B cell (primary cell): ENCODE measurements at places on chromosomes 2 and 18.
A peak's percentile ranks its signal among the peaks of the same experiment; 100 is the strongest.

DNA sequence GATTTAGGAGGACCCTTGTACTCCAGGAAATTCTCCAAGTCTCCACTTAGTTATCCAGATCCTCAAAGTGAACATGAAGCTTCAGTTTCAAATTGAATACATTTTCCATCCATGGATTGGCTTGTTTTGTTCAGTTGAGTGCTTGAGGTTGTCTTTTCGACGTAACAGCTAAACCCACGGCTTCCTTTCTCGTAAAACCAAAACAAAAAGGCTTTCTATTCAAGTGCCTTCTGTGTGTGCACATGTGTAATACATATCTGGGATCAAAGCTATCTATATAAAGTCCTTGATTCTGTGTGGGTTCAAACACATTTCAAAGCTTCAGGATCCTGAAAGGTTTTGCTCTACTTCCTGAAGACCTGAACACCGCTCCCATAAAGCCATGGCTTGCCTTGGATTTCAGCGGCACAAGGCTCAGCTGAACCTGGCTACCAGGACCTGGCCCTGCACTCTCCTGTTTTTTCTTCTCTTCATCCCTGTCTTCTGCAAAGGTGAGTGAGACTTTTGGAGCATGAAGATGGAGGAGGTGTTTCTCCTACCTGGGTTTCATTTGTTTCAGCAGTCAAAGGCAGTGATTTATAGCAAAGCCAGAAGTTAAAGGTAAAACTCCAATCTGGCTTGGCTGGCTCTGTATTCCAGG, at the start of gene CTLA4:
TSS of gene CTLA4 (plus strand) at position 211 of the 640 bp plus-strand sequence. CDS start at position 383, 172 bp downstream.
- no peak for DNase-seq

DNA sequence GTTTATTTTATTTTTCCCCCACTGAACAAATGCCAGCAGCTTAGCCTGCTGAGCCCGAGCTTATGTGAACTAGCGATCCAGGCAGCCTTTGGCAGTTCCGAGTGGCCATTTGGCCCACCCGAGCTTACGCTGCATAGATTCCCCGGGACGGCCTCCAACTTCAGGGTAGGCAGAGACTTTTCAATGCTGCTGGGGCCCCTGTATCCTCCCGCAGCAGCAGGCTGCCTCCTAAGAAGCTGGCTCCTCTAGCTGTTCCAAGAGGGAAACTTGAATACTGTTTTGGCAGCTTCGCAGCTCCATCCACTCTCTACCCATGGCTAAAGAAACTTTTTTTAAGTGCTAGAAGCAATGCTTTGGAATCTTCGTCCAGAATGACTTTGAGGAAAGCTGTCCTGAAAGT, 295.2 kb downstream of the SS18 start:
- no peak for DNase-seq

DNA sequence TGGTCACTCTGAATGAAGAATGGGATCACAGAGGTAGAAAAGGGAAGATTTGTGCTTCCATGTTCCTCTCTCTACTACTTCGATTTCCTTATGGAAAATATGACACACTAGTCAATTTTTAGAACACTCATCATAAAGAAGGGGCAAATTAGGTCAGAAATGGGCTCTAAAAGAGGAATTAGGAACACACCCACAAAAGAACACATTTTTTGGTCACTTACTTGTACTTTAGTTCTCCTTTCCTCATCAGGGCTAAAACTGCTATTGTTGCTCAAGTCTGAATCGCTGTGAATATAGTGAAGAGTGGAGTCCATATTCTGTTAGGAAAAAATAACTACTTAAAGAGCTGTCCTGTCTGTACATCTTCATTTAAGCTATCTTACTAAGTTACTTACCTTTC, 52.6 kb downstream of the PPP4R1 start:
- no peak for DNase-seq

DNA sequence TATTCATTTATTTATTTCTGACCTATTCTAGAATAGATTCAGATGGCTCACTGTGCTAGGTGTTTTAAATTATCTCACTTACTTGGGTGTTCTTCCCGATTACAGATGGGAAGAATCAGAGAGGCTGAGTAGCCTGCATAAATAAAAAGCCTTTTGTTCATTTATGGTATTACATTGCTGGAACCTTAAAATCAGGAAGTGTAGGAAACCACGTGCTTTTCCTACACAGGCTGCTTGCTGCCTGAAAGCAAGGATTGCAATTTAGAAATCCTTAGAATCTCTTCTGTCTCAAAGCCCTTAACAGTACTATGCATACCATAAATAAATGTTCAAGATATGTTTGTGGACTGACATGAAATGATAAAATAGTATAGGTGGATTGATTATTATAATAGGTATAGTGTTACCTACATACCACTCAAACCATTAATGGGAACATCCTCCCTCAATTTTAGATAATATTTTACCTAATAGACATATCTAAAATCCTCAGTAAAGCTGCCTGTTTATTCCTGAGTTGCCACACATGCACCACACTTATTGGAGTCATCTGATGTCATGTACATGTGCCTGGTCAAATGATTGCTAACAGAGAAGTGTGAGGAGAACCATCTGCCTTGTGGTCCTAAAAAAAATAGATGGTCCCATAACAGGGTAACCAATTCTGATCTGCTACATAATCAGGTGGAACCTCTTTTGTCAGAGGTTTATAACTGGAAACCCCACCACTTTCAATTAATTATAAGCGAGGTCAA, 73.5 kb upstream of the C2orf15 start:
- DNase-seq: no peak

GRCh38 chr2:198289811-198290210, 485.4 kb downstream of the PLCL1 start:
- no peak for DNase-seq

- no peak for DNase-seq
These were observed 36.1 kb upstream of the CAB39 start for GRCh38 chr2:230676546-230676945.

DNA sequence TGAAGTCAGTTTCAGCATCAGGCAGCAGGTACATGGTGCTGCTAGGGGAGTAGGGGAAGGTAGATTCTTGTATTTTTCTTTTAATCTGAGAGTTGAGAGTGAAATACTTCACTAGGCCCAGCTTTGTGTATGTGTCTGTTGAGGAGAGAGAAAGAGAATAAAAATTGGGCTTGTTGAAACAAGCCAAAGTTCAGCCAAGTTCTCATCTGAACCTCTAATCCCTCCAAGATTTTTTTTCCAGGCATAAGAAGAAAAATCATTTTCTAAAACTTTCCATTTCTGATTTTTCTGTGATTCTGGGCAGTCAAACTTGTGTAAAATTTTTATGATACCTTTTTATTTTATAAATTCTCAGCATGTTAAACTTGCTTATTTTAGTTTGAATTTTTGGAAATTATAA, 55.6 kb downstream of the PTPRM start:
- no peak for DNase-seq

GRCh38 chr18:13577781-13578180, 148.6 kb downstream of the FAM210A start:
- DNase-seq: no peak

GRCh38 chr2:200081236-200081635, 125.9 kb downstream of the MAIP1 start:
- no peak for DNase-seq

DNA sequence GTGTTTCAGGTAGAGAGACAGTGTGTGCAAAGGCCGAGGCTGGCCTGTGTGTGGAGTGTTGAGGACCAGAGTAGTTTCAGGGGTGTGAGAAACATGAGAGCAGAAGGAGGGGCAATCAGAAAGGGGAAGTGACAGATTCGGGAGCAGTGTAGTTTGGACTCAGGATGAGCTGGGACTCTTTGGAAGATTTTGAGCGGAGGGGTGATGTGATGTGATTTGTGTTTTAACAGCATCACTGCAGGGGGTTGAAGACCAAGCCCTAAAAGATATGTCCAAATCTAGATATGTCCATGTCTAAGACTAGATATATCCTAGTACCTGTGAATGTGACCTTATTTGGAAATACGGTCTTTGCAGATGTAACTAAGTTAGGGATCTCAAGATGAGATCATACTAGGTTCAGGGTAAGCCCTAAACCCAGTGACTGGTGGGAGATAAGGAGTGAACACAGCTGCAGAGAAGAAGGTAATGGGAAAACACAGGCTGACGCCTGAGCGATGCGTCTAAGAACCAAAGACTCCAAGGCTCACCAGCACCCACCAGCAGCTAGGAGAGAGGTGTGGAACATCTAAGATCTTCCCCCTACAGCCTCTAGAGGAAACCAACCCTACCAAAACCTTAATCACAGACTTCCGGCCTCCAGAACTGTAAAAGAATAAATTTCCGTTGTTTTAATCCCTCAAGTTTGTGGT, 38.5 kb upstream of the MYO3B start:
- DNase-seq: no peak

DNA sequence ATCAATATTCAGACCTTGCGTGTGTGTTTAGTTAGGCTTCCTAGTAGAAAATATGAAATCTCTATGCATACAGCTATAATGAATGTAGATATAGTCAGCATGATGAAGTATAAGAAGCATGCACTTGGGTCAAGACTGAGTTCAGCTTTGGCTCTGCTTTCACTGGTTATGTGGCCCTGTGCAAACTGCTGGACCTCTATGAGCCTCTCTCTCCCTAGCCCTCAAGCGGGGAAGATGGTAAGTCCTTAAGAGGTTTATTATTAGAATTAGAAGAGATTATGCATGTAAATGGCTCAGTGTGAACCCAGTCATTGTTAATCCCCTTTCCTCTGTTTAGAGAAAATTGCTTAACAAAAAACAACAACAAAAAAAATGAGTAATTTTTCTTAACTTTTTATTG, 178.8 kb upstream of the NXPH2 start:
- no peak for DNase-seq

GRCh38 chr2:204585930-204586329, 40.7 kb downstream of the PARD3B start:
- no peak for DNase-seq

DNA sequence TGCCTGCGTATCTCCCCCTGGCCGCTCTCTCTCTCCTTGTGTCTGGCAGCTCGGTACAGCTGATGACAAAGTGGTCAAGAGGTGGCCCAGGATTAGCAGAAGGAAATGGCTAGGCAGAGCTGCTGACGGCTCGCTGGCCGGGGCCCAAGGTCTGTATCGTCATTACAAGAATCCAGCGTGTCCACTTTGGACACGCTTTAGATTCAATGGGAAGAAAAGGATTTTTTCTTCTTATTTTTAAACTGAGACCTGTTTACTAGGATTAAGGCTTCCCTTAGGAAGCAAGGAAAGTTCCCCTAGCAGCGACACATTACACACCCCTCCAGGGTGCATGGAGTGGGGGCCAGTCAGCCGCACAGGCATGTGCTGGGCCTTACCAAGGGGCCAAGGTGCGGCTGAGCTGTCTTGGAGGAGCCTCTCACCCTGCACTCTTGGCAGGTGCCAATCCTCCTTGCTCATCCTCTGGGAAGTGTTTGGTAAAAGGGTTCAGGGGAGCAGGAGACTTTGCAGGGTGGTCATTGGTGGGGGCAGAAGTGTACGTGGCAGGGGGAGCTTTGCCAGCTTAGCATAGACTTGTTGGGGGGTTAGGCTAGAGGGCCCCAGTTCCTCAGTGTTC, 76.8 kb downstream of the POLR1A start:
- no peak for DNase-seq

GRCh38 chr2:107248932-107249331, 363.0 kb upstream of the ST6GAL2 start:
- no peak for DNase-seq

DNA sequence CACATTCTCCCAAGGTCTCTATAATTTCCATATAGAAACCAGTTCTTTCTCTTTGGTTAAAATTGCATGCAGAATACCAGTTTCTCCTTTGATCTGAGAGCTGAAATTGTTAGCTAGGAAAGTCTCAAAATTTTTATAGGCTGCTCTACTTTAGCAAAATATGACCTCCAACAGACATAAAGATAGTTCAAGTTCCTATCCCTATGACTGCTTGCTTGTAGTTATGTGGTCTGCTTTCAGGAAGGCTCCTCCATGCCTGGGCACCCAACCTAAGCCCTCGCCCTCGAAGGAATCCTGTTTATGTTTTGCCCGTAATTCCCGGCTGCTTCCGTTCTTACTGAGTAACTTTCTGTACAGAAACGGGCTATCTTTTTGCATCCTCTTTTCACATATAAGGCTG, 28.0 kb upstream of the LTBP1 start:
- no peak for DNase-seq

GRCh38 chr2:229133155-229133772, 137.8 kb downstream of the PID1 start:
- DNase-seq: no peak

GRCh38 chr2:111666160-111666559, 217.8 kb downstream of the ANAPC1 start:
- no peak for DNase-seq

DNA sequence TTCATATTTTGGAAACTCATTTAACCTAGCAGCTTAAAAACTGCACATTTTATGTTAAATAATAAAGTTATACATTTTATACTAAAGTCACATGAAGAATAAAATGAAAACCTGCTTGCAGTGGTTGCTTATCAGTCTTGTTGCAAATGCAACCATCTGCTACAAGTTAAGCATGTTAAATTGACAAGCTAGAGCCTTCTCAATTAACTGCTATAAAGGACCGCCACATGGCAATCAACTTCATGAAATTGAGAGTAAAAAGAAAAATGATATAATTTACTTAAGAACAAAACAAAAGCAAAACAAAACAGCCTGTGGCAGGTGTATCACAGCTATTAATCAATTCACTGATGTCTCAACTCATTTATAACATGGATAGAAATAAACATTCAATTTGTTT, 78.7 kb downstream of the RTTN start:
- DNase-seq: no peak

- no peak for DNase-seq
These were observed 54.6 kb downstream of the ITGB6 start for GRCh38 chr2:160145471-160145870.

GRCh38 chr18:35343936-35344735, at the start of gene ZNF24:
Gene ZNF24, minus strand, starts transcription at chr18:35344420. Its CDS starts 3,770 bp downstream, at chr18:35340650.
- peak; percentile 96 for DNase-seq

DNA sequence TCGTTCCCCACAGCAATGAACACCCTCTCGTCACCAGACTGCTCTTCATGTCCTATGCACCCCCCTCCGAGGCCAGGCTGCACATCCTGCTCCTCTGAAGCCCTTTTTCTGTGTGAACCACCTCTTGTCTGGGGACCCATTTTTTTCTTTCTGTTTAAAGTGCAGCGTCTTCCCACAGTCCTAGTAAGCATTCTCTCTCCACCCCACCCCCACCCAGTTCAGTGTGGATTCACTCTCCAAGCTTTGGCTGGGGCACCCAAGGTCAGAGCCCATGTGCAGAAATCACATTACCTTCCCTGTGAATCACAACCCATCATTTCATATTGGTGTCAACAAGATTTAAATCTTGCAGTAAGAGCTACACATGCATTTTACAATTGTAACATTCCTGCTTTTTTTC, 26.4 kb upstream of the PKDCC start:
- no peak for DNase-seq

DNA sequence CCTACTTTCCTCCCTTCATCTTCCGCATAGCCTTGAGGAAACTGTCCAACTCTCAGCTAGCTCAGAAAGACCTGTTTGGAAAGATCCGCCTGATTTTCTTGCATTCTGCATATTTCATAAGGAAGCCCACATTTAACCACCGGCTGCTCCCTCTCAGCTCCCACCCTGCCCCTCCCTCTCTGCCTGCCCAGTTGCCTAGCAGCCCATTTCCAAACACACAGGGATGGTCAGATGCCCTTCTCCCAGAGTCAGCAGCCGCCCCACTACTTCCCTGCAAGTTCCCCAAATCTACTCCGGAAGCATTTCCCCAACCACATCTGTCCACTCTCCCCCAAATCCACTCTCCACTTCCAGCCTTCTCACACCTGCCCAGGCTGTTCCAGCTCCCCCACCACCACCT, 96.0 kb downstream of the TNS1 start:
- DNase-seq: no peak
